ENCODE measurements at places on chromosomes 1 and 21. TPM values are rescaled to one million over a fixed set of nuclear protein-coding genes. Genes with fewer than 3 reads are reported as not detected.

Gene ACTN2
- not detected for polyA plus RNA-seq

Gene PTPRF
- 198 TPM for polyA plus RNA-seq

Gene MYBPH
- polyA plus RNA-seq: not detected

DNA sequence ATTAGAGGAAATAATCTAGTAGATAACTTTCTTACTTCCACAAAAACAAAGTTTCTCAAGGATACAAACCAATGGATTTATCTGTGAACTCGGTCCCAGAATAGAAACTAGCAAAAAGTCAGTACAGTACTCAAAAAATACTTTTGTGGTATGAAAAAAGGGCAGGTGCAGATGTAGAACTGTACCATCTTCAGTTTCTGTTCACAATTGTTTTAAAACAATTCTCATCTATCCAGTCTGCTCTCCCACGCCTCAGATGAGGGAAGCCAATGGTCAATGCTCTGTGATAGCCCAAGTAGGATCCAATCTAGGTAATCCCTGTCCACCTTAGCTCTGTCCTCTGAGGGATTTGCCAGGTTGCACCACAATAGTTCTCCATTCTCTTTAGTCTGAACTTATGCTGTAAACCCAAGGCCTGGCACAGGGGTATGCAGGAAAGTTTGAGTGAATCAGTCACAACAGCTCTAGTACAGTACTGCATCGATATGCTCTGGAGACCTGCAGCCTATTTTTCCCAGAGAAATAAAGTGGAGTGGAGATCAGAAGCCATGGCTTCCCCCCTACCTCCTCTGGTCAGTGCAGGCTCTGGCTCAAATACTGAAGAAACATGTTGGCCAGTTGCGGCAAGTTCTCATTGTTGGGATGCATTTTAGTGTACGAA lies 1.4 kb downstream of the KTI12 start:
- H3K36me3 ChIP-seq: peaks cover 2% of the 10 kb centered on the region
- H3K27me3 ChIP-seq: no peaks in the 10 kb centered on the region
- no peak for DNase-seq
- H3K4me1 ChIP-seq: peaks cover 21% of the 10 kb centered on the region
- peak overlapping the region; percentile 78 for H3K27ac ChIP-seq
- peak overlapping the region; percentile 94 for H3K4me3 ChIP-seq

- no peak for DNase-seq
- peaks cover 9% of the 10 kb centered on the region for H3K27me3 ChIP-seq
- no peak overlapping the region for H3K27ac ChIP-seq
- H3K4me3 ChIP-seq: no peak overlapping the region
- no peaks in the 10 kb centered on the region for H3K4me1 ChIP-seq
These were observed 72.2 kb upstream of the SLC25A33 start for GRCh38 chr1:9466780-9467758.

DNA sequence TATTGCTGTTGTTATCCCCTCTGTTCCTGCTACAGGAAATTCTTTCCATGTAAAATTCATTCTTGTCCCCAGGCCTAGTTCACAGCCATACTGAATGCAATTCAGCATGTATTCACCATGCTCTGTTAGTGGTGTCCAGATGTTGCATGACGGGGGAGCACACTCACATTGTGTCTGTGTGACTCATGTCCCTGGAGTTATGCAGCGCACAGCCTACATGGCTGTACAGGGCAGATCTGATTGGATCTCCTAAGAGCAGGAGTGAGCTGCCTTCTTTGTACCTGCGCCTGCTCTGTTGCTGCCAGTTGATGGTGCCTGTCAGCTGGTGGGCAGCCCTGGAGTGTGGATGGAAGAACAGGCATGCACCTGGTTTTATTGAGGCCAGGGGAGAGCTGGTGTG lies 17.6 kb downstream of the HTR6 start:
- DNase-seq: no peak
- no peak overlapping the region for H3K27ac ChIP-seq
- peaks cover 7% of the 10 kb centered on the region for H3K27me3 ChIP-seq
- no peaks in the 10 kb centered on the region for H3K4me1 ChIP-seq

- H3K27ac ChIP-seq: no peak overlapping the region
- H3K4me3 ChIP-seq: no peak overlapping the region
- H3K4me1 ChIP-seq: peaks cover 20% of the 10 kb centered on the region
- H3K27me3 ChIP-seq: no peaks in the 10 kb centered on the region
These were observed 64.2 kb upstream of the CD1D start for GRCh38 chr1:158116311-158117167.

GRCh38 chr1:168918860-168919741 lies 187.4 kb upstream of the ATP1B1 start:
- H3K4me3 ChIP-seq: no peak overlapping the region
- no peaks in the 10 kb centered on the region for H3K4me1 ChIP-seq
- no peak for DNase-seq
- H3K27ac ChIP-seq: no peak overlapping the region
- no peaks in the 10 kb centered on the region for H3K27me3 ChIP-seq

All from keratinocyte (primary cell).